BE2C (cell line): ENCODE measurements at places on chromosomes 16 and 17.

- no peak for DNase-seq
Observed at GRCh38 chr16:3652373-3653195, 1.9 kb upstream of the DNASE1 start.

DNA sequence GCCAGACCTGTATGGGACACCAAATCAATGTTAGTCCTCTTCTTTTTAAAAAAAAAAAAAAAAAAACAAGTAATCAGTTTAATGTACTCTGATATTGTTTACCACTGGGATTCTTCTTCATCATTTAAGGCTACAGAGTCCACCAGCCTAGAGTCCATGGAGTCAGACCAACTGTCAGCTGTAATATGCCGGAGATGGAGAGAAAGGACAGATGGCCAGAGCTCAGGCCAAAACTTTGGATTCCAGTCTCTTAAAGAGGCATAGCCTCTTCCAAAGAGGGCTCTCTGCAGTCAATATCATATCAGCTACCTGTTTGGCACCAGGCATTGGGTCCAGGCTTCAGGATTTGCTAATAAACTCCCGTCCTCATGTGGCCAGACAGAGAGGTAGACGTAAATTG, 469.6 kb upstream of the HSBP1 start:
- no peak for DNase-seq

GRCh38 chr17:48655913-48656312, 29.8 kb upstream of the HOXB9 start:
- no peak for DNase-seq

DNA sequence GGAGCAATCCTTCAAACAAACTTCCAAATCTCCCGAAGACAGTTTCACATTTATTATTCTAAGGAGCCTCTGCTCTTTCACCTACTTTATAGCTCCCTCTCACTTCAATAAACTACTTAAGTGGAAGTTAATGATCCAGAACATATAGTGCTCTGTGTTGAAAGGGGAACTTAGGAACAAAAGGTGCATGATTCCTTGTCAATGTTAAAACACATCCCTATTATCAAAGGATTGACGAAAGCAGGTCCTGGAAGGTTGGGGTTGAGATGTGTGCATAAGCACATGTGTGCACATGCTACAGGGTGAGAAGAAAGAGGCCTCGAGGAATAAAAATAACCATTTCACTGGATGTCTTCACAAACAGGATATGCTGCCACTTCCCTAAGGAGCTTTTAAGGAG, 170.3 kb downstream of the SLC39A11 start:
- DNase-seq = no peak

- no peak for DNase-seq
Observed at GRCh38 chr16:84243732-84244131, 3.9 kb upstream of the KCNG4 start.

- no peak for DNase-seq
Observed at GRCh38 chr17:7408252-7408727, 645 bp downstream of the NLGN2 start.

DNA sequence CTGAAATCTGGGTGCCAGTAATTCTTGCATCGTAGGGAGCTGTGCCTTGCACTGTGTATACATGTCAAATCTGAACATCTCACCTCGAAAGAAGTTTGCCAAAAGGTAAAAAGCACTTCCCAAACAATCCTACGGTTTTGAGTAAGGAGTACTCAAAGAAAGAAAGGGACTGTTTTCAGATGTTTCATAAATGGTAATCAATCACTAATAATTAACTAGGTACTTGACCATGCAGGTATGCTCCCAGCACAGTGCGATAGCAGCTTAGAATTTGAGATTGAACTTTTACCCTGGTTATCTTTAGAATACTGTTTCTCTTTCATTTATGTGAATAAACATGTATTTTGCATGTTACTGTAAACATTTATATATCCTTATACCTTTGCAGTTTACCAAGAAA, 39.0 kb downstream of the PRKCA start:
- no peak for DNase-seq
